Activated CD4-positive, alpha-beta T cell treated with anti-CD3 and anti-CD28 coated beads, Interleukin-2, amount 50 U/mL, for 48 hours (primary cell): ENCODE measurements at places on chromosomes 1 and 21.

DNA sequence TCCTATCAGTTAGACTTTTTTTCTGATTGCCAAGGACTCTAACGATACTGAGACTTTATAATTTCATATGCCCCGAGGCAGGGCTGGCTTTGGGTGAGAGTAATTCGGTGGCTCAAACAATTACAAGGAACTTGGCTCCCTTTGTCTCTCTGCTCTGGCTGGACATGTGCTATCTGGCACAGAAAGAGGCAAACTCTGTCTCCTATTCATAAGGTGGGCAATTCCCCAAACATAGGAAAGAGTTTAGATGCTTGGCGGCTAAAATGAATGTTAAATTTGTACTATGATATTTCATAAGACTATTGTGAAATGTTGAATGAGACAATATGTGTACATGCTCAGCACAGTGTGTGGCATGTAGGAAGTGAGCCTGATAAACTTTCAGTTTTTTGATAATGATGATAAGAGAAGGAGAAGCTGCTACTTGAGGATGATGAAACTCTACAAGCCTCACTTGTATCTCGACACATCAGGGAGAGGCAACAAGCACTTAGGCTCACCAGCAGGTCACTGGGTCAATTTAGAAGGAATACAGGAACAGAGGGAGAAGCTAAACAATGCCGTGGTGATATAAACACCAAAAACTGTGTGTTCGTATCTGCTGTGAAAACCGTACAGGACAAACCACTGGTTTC, 12.6 kb upstream of the NTPCR start:
- no peak for DNase-seq

DNA sequence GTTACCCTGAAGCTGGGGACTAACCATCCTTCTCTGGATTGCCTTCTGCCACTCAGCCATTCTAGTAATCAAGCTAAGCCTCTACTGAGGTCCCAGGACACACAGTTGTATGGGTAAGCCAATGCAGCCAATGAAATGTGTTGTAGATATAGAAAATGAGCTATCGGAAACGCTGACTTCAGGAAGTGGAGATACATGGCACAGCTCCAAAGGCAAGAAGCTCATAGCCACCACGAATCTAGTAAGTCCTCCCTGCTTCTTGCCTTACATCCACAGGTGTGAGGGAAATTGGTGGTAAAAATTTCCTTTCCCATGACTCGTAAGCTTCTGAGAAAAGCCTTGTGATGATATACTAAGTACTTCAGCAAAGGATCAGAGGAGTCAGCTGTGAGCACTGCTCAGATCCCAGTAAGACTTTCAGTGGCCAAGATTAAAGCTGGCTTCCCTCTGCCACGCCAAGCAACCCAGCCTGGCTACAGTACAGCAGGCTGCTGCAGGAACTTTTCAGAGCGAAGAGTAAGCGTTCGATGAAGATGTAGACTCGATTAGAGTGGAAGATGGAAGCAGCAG, 117.7 kb downstream of the SIM2 start:
- no peak for DNase-seq

GRCh38 chr1:117364240-117364639, 3.0 kb upstream of the MAN1A2 start:
- DNase-seq, result no peak

GRCh38 chr1:27561124-27561899, 42.6 kb downstream of the AHDC1 start:
- DNase-seq, result no peak

GRCh38 chr1:218705391-218705790, 360.3 kb downstream of the TGFB2 start:
- DNase-seq, result no peak

GRCh38 chr1:210800756-210801155, 333.2 kb downstream of the KCNH1 start:
- DNase-seq, result no peak

DNA sequence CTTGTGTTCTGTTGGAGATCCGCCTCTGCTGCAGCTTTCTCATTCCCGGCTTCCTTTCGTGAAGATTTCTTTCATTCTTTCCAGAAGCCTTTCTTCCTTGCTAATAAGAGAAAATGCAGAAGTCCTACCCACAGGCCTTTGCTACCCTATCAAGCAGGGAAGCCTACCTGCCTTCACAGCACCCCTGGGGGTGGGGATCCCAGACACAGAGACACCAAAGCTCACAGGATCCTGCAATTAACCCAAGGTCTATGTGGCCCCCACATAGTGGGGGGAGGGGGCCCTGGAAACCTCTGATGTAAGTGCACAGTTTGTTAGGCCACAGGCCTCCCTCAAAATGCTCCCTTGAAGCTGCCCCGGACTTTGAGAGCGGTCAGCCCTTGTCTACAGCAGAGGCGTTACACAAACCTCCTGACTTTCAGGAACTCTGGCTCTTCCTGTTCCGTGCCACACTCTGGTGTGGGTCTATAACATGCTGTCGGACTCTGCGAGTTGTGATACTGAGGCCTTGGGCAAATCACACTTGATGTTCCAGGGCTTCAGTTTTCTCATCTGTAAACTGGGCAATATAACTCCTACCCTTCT, 31.2 kb downstream of the NKAIN1 start:
- no peak for DNase-seq

- DNase-seq, result no peak
These were observed 41.5 kb downstream of the NKAIN1 start for GRCh38 chr1:31198150-31198549.

- DNase-seq, result no peak
These were observed 1.8 kb downstream of the ERRFI1 start for GRCh38 chr1:8024329-8024728.

- DNase-seq, result no peak
These were observed 86.2 kb upstream of the HP1BP3 start for GRCh38 chr1:20873311-20873710.

DNA sequence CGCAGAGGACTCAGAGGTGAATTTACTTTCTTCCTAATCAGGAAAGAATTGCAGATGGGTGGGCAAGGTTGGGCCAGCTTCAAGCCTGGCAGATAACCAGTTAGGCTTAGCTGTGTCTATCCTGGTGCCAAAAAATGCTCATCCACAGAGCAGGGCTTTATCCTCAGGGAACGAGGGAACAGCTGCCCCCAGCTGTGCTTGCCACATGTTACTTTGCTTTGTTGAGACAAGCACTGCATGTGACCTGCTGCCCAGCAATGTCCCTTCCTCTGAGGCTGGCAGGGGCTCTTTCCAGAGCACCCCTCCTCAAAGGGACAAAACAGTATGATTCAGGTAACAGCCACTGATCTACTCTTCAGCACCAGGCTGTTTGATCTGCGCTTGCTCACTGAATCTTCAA, 505.1 kb upstream of the USP24 start:
- DNase-seq, result no peak

GRCh38 chr1:197393105-197393504, 125.1 kb downstream of the CRB1 start:
- DNase-seq, result no peak

GRCh38 chr1:201737352-201738060, 91.5 kb upstream of the IPO9 start:
- no peak for DNase-seq

DNA sequence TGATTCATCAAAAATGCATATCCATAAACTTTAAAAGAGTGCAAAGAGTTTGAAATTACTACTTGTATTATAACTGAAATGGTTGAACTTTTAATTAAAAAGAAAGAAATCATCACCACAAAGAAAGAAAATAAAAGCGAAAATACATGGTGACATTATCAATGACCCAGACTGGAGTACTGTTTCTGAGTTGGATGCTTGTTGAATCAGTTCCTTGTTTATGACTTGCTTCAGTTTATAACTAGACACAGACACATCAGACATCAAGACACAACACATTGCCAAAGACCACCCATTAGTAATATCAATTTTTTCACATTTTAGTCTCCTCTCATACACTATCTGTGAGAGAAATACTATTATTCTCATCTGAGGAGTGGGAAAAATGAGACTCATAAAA, 293.0 kb downstream of the MRPL39 start:
- DNase-seq, result no peak

- peak; percentile 32 for DNase-seq
These were observed 688 bp downstream of the SCAMP3 start for GRCh38 chr1:155261493-155261851.

- no peak for DNase-seq
These were observed 26.3 kb upstream of the SLC5A9 start for GRCh38 chr1:48196237-48196636.

DNA sequence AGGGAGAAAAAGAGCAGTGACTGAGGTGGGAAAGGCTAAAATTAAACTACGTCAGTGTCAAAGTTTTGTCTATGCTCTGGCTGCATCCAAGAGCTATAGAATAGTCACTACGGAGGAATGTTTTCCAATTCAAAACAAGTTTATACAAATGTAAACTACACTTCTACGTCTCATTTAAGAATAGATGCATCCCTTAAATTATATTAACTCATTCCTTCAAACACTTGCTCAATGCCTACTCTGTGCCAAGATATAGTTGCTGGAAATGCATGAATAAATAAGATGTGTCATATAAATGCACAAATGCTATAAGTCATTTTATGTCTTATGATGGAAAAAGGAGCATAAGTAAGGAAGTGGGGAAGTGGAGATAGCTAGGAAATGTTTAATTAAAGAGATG, 4.2 kb upstream of the COLGALT2 start:
- DNase-seq, result no peak

- no peak for DNase-seq
These were observed 144.8 kb downstream of the ETS2 start for GRCh38 chr21:38950435-38951094.

- DNase-seq, result no peak
These were observed 1.7 kb downstream of the TIAM1 start for GRCh38 chr21:31342348-31342747.

DNA sequence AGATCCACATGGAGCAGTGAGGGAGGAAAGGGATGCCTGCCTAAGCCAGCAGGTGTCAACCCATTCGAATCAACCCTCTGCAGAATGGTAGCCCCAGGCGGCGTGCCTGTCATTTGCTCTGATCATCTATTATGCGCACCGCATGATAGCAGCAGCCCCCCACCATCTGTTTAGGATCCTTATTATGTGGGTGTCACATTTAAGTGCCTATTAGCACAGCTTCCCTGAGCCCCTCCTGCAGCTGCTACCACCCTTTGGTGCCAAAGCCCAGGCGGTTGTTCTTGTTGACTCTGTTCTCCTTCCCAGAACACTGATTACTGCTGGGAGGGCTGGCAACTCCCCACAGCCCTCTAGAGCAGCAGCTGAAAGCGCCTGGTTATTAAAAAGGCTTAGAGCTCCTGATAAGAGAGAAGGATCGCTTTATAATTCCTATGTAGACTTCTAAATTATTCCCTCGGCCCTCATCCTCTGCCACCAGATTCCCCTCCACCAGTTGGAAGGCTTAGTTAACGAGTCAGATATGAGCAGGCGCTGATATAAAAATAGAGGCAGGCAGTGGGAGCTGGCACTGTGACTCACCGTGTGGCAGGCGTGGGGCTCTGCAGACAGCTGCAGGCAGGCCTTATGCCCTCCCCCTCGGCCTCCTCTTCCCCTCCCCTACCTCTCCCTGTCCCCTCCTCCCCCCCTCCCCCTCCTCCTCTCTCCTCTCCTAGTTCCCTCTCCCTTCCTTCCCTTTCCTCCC, 23.0 kb downstream of the ACTA1 start:
- DNase-seq, result no peak

- DNase-seq, result no peak
These were observed 378.1 kb upstream of the POU3F1 start for GRCh38 chr1:38424677-38425076.

- DNase-seq, result no peak
These were observed 41.0 kb downstream of the KCND3 start for GRCh38 chr1:111948209-111949171.

GRCh38 chr21:44987301-44987885, 47.6 kb downstream of the SLX9 start:
- DNase-seq, result no peak

GRCh38 chr21:45769294-45769693, 125.8 kb downstream of the PCBP3 start:
- DNase-seq, result no peak

DNA sequence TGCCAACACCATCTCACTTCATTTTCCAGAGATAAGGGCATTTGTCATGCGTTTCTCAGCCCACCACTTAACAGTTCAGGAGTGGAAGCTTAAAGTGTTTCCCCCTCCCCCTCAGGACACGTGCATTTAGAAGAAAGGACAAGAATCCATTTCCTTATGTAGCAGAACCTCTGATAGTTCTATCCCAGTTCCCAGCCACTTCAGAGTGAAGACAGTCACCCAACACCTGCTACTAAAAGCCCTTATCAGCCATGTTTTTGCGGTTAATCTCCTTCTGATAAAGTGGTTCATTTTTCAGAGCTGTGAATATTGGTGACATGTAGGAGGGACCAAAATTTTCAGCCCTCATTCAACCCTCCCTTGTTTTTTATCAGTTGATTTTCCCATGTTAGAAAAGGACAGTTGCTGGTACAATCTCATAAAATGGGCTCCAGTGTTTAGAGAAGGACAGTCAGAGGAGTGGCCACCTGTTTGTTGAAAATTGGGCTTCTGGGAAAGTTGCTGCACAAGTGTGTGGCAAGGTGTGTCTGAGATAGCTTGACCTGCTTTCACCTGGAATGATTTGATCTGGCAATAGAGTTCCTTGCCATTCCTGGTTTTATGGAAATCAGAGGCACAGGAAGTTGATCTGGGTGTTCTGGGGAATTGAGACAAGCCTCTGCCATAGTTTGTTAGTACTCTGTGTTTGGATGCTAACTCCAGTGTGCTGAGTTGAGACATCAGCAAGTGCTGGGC, 114.0 kb downstream of the PPP1R12B start:
- no peak for DNase-seq

DNA sequence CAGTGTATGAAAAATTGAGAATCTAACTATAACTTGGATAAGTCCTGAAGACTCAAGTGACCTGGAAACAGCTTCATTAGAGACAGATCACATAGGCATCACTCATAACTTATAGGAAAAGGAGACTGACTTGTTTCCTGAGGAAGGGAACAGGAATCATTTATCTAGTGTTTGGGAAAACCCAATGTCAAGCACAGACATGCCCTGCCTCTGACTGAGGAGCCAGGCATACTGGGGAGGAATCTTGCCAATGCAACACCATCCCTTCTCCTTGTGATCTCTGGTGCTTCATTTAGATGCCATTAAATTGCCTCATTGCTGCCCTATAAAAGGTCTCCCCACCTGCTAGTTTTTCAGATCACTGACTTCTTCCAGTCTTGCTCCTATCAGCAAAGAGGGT, 10.3 kb downstream of the LCE4A start:
- DNase-seq, result no peak

- no peak for DNase-seq
These were observed 646.9 kb downstream of the USP25 start for GRCh38 chr21:16376673-16377072.

GRCh38 chr1:42946120-42946898, 12.4 kb downstream of the SLC2A1 start:
- DNase-seq, result no peak

DNA sequence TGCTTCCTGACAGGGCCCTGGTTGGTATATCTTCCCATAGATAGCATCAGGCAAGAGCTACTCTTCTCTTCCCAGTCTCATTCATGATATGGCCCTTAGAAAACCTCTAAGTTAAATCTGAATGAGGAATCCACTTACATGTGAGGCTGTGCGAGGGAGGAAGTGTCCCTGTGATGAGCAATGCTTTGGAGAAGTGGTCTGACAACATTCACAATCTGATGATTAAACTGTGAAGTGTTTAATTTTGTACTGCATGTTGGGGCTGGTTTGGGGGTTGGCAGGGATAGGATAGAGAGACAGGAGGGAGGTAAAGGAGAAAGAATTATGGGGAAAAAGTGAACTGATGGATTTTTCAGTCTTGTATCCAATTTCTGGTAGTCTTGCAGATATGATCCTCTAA, 421.2 kb upstream of the DAB1 start:
- no peak for DNase-seq
